ENCODE measurements at places on chromosomes 5 and 9.

GRCh38 chr9:20988671-20989315 is 42.6 kb downstream of the HACD4 start:
- no peak for DNase-seq

GRCh38 chr9:137488327-137488653 is 29.2 kb upstream of the NSMF start:
- DNase-seq = no peak

GRCh38 chr5:149435660-149436059 is 56.6 kb upstream of the IL17B start:
- DNase-seq = no peak

GRCh38 chr9:127237801-127238200 is 26.8 kb upstream of the GARNL3 start:
- DNase-seq = no peak

DNA sequence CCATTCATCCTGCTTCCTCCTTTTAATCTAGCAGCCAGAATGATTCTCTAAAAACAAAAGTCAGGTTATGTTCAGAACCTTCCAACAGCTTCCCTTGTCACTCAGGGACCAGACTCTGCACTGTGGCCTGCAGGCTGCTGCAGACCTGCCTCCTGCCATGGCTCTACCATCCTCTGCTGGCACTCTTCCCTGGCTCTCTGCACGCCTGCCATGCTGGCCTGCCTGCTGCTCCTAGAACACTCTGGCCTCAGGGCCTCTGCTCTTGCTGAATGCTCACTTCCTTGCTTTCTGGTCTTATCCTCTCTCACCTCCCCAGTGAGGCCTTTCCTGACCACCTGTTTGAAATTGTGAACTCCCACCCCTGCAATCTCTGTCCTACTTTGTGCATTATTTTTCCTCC is 149.4 kb downstream of the CD180 start:
- DNase-seq = no peak

- DNase-seq = no peak
Observed at GRCh38 chr9:117718085-117718484, 13.9 kb downstream of the TLR4 start.

All from sciatic nerve (tissue), 2 donors.